ENCODE measurements at places on chromosomes 3 and 15.

DNA sequence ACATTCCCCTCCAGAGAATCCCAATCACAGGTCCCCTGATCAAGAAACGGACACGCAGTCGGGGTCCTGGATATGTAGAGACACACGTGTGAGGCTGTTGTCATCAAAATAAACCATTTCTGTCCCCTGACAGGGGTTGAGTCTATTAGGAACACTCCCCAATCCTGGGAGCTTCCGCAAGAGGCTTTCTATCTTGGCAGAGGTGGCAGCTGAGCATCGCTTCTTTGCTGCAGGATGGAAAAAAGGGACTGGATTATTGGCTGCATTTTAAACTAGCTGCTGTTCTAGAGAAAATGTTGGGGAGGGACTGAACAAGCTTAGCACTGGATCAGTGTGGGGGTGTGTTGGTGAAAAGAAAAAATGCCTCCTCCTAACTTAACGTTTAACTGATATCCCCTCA lies 2.5 kb upstream of the CNTN4 start:
- no peak for DNase-seq

GRCh38 chr3:126316031-126316461 lies 41.2 kb downstream of the KLF15 start:
- no peak for DNase-seq

DNA sequence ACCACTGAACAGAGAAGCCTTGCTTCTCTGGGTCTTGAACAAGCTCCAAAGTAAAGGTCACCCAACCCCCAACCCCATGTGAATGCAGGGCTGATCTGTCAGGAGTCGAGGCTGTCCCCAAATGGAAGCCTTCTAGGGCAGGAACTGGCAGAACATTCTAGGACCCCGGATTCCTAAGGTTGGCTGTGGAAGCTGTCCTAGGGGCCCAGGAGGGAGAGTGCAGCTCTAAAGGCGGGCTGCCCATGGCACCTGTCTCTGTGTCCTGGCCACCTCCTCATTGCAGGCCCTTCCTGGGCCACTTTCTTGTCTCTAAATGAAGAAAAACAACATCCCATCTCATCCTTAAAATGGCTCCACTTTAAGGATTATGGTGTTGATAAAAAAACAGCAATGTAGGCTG lies 53.6 kb upstream of the SEC61A1 start:
- no peak for DNase-seq

- no peak for DNase-seq
Measured at GRCh38 chr3:196149375-196149774, 61.8 kb downstream of the ZDHHC19 start.

- DNase-seq = no peak
Measured at GRCh38 chr15:35362195-35362829, 183.7 kb downstream of the DPH6 start.

- DNase-seq = no peak
Measured at GRCh38 chr15:90482124-90483011, 47.4 kb upstream of the CRTC3 start.

DNA sequence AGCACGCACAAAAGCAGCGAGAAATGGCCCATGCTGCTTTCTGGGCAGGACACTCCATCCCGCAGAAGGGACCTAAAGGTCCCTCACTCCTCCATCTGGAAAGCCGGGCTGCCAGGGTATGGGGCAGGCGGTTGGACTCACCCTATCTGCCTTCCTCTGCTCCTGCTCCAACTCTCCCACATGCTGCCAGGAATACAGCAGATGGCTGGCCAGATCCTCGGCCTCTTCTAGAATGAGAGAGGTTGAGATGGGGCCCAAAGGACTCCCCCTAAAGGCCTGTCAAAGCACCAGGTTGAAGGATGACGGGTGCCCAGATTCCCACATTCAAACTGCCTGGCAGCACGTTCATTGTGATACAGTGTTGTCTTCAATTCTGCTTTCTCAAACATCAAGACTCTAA lies 85.1 kb upstream of the C2CD4B start:
- no peak for DNase-seq

- no peak for DNase-seq
Measured at GRCh38 chr3:63954182-63954581, 42.0 kb upstream of the SCAANT1 start.

GRCh38 chr15:37372064-37372463 lies 271.7 kb upstream of the MEIS2 start:
- DNase-seq = no peak

GRCh38 chr15:72184165-72184811 lies 13.3 kb downstream of the GRAMD2A start:
- DNase-seq = no peak

GRCh38 chr3:34111361-34111760 lies 312.9 kb downstream of the PDCD6IP start:
- DNase-seq = no peak

DNA sequence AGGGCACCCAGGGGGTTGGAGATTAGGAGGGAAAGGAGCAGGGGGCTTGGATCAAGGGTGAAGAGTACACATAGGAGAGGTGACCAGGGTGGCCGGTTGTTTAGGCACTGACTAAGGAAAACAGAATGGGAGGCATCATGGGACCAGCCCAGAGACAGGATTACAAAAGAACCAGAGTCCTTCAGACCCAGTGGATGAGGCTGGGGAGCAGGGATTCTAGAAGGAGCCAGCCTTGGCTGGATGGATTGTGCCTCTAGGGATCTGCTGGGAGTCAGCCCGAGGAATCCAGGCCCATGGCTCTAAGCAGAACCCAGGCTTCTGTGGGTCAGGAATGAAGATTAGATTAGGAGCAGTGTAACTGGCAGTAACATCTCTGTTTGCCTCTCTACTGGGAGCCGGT lies 98.6 kb downstream of the ARNT2 start:
- DNase-seq = no peak

GRCh38 chr3:5056111-5056391 lies 66.0 kb upstream of the ARL8B start:
- DNase-seq = no peak

GRCh38 chr15:76177491-76178040 lies 117.8 kb downstream of the TMEM266 start:
- DNase-seq = no peak

DNA sequence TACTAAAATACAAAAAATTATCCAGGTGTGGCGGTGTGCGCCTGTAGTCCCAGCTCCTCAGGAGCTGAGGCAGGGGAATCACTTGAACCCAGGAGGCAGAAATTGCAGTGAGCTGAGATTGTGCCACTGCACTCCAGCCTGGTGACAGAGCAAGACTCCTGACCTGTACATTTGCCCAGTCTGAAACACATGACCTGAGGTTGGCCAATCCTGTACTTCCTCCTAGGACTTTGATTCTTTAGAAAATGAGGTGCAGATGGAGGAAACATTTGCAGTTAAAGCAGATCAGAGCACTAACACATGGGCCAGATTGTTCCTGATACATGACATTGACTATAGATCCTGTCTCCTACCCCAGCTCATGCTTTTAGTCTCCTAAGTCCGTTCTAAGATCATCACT lies 28.9 kb upstream of the LPP start:
- DNase-seq = no peak

DNA sequence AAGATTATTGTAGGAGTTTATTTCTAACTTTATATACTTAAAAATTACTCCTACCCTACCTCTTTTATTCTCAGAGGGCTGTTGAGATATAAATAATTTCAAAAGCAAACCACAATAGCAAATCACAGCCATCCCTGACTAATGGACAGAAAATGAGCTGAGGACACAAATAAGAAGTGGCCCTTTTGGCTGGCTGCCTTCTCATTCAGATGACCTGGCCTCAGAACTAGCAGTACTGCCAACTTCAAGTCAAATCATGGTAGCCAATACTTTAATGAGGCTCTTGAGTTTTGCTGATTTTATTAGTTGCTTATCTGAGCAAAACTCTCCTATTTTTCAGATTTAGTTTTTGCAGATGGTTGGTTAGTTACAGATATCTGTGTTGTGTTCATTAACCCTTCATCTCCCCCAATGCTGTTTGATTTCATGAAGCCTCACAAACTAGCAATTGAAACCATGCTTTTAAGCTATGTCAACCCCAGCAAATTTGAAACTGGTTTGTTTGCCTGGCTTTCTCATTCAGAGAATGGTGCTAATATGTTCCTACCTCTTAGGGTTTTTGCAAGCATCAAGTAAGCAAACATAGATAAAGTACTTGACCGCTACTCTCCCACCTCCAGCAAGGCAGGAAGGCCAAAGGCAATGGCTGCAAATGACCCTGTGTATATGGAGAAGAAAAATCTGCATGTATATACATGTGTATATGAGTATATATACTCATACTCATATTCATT lies 73.4 kb upstream of the HACD2 start:
- DNase-seq = no peak

DNA sequence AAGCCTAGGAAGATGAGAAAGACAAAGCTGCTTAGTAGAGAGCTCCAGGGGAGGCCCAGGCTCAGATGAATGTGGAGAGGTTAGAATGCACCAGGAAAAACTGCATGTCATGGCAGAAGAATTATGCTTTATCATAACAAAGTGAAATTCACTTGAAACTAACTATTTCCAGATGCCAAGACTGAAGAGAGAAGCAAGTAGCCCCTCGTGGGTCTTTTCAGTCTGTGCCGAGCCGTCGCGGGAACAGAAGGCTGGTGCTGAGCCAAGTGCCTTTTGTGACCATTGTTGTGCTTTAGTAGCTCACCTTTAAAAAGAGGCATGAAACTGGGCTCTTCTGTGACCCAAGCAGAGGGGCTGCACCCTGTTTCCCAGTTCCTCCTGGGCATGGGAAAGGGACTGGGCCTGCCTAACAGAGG lies 73.2 kb downstream of the CHDH start:
- DNase-seq = no peak

GRCh38 chr15:70426096-70426821 lies 328.5 kb upstream of the TLE3 start:
- no peak for DNase-seq

- no peak for DNase-seq
Measured at GRCh38 chr3:115062009-115062408, 85.1 kb downstream of the ZBTB20 start.

DNA sequence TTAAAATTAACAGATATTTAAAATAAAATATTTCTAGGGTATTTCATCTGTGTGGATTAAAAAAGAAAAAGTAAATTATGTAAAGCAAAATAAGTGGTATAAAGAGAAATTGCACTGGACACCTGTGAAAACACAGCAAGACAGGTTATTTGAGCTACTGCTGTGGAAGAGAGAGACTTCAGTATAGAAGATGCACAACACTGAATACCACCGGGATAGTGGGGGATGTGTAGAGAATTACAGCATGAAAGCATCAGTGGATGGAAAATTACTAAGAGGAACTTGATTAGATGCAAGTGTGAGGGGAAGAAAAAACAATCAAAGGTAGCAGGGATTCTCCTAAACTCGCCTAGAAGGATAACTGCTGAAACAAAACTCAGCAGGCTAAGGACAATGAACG lies 1242.5 kb upstream of the GBE1 start:
- no peak for DNase-seq

DNA sequence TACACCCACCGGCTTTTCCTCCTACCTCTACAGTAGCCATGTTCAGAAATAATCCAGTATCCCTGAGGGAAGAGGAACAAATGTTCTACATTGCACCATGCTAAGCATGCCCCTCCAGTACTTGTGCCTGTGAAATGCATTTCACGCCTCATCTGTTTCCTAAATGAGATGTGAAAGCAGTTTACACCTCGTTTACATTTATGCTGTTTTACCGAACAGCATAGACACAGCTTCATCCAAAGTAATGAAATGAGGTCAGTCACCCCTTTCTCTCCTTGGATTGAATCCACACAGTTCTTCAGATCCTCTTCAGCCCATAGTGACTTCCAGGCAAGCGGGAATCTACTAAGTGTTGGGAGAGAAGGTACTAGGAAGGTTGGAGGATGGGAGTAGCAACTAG lies 514.3 kb downstream of the PDCD6IP start:
- DNase-seq = no peak

- no peak for DNase-seq
Measured at GRCh38 chr3:100151024-100151707, 36.9 kb upstream of the FILIP1L start.

- DNase-seq = no peak
Measured at GRCh38 chr15:41559239-41559782, 299 bp downstream of the TYRO3 start.
